Activated CD4-positive, alpha-beta T cell treated with anti-CD3 and anti-CD28 coated beads for 48 hours (primary cell): ENCODE measurements at places on chromosomes 2 and 18.

GRCh38 chr2:38153476-38154135, 77.7 kb upstream of the CYP1B1 start:
- no peak for DNase-seq

GRCh38 chr2:23651187-23652080, 266.5 kb downstream of the KLHL29 start:
- DNase-seq: no peak

GRCh38 chr18:62749389-62749788, 34.0 kb downstream of the PHLPP1 start:
- DNase-seq: no peak

- no peak for DNase-seq
Measured at GRCh38 chr2:237546040-237546875, 20.1 kb upstream of the PRLH start.

- DNase-seq: no peak
Measured at GRCh38 chr2:11389551-11390398, 45.3 kb upstream of the ROCK2 start.

- no peak for DNase-seq
Measured at GRCh38 chr2:62409442-62409841, 96.6 kb downstream of the TMEM17 start.

- no peak for DNase-seq
Measured at GRCh38 chr2:157486596-157487270, 42.8 kb upstream of the CYTIP start.

GRCh38 chr2:26396734-26397298, 4.9 kb upstream of the DRC1 start:
- peak; percentile 63 for DNase-seq

- DNase-seq: no peak
Measured at GRCh38 chr2:101291973-101292372, 16.5 kb downstream of the RNF149 start.

GRCh38 chr2:1024981-1025380, 74.3 kb downstream of the SNTG2 start:
- DNase-seq: no peak

DNA sequence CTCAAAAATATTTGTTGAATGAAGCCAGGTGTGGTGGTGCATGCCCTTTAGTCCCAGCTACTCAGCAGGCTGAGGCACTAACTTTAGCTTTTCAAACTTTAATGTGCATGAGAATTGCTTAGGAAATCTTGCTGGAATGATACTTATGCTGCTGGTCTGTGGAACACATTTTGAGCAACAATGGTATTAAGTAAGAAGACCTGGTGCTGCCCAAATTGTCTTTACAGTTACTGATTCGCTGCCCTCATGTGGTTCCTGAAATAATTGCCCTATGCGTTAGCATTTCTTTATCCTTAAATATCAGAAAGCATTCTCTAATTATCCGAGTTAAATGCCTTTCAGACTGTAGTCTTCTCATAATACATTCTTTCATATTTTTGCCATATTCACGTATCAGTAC, 76.0 kb upstream of the SESTD1 start:
- no peak for DNase-seq

DNA sequence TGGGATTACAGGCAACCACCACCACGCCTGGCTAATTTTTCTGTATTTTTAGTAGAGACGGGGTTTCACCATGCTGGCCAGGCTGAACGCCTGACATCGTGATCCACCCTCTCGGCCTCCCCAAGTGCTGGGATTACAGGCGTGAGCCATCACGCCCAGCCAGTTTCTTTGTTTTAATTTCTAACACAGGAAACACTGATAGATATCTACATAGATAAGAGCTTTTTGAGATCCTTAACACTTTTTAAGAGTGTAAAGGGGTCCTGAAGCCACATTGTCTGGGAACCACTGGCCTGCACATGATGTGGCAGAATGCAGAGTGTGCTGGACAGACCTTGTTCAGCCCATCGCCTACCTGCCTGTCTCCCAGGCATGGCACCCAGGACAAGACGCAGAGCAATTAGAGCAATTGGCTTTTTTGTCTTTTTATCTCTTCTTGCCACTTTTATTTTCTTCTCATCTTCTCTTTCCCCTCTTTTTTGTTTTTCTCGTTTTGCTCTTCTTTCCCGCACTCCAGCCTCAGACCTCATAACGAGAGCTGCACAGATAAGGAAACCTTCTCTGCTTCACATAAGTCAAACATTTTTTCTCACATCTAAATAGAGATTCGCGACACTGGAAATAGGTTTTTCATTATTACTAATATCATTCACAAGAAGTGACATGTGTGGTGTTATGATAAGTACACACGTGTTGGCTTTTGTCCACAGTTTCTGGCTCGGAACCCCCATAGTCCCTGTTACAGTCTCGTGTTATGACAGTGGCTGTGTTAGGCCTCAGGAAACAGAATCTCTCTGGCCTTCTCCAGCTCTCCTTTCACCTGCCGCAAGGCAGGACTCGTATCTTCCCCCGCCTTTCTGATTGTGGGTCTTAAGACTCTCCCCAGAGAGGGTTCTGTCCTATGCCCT, 25.2 kb upstream of the GPR55 start:
- peak; percentile 36 for DNase-seq

- DNase-seq: no peak
Measured at GRCh38 chr2:113198048-113198789, 24.4 kb downstream of the PSD4 start.

GRCh38 chr2:106113361-106113966, 80.6 kb downstream of the UXS1 start:
- DNase-seq: no peak

- no peak for DNase-seq
Measured at GRCh38 chr18:38256366-38256765, 690.8 kb upstream of the CELF4 start.

DNA sequence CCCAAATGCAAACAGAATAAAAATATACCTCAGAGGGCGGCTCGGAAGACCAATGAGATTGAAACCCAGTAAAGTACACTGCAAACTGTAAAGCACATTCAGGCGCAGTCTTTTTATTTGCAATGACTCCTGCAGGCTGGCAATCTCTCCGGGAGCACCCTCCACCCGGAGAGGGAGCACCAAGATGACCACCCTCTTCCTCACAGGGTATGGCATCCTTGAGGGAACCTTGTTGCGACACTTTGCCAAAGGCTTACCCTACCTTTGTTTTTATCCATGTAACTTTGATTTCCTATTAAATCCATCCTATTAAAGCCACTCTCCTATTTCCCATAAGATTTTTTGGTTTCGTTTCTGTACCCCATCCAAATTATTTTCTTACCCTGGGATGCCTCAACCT, 16.2 kb downstream of the CHST10 start:
- no peak for DNase-seq

DNA sequence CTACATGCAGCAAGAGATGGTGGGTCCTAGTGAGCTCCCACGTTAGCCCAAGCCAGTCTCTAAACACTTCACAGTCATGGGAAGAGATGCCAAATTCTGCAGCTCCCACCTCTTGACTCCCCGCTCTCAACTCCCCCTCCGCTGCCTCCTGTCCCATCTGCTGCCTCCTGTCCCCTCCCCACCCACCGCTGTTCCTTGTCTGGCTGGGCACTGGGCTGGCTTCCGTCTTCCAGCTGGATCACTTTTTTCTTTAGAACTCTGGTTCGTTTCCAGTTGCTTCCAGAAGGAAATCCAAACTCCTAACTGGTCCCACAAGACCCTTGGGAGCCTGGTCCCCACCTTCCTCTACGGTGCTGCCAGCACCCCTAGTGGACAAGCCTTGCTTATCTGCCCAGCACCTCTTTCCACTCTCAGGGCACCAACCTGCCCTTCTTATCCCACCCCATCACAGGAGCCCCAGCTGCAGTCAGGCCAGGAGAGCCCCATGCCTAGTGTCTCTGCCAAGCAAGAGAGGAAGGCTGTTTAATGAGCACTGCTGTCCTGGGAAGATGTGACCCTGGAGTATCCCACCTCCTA, 12.1 kb upstream of the TWIST2 start:
- no peak for DNase-seq

- DNase-seq: no peak
Measured at GRCh38 chr2:96100893-96101304, 15.5 kb downstream of the ADRA2B start.

GRCh38 chr2:63899639-63900038, 57.9 kb downstream of the UGP2 start:
- no peak for DNase-seq

DNA sequence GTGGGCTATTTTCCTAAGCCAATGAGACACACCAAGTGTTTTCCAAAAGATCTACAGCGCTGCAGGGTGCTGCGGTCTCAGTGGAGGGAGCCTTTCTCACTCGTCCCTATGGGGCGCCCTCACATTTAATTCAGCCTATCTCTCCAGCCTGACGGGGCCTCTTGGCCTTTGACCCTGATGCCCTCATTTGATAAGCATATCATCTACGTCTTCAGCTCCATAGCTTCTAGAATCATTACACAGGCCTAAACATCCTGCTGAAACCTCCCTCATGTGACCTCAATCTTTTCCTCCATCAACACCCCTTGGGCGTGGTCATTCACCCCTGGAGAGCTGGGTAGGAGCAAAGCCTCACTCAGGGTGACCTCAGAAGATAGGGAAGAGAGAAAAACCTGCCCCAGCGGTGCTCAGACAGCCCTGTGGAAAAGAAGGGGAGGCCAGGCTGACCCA, 57.4 kb downstream of the CYP26B1 start:
- DNase-seq: no peak

GRCh38 chr18:32544088-32544487, 73.4 kb upstream of the GAREM1 start:
- no peak for DNase-seq

DNA sequence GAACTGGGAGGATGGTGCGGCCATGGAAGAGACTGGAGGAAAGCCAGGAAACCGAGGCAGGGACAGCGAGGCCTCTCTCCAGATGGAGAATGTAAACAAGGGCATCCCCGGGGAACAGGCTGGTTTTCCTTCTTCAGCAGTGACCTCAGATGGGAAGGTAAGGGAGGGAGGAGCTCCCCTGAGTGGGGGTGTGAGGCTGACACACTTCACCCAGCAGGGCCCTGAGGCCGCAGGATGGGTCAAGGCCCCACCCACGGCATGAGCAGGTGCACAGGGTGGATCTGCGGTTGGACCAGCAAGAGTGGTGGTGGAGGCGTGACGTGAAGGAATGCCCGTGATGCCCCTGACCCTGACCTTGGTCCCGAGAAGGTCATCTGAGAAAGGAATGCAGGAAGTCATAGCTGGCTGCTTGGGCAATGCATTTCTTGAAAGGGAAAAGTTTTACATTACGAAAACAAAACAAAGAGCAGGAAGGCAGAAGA, 48.1 kb downstream of the ADCY3 start:
- no peak for DNase-seq

DNA sequence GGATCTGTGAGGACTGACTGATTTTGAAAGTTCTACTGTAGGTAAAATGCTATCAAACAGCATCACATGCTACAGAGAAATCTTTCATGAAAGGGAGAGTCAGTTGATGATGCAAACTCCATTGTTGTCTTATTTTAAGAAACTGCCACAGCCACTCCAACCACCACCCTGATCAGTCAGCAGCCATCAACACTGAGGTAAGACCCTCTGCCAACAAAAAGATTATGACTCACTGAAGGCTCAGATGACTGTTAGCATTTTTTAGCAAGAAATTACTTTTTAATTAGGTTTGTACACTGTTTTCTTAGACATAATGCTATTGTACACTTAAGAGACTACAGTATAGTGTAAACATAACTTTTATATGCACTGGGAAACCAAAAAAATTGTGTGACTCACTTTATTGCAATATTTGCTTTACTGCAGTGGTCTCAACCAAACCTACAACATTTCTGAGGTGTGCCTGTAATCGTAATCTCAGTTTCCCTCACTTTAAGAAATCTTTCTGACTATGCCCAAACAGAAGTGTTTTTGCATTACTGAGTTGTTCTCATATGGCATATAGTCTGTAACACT, 42.8 kb downstream of the METTL8 start:
- DNase-seq: peak; percentile 38

DNA sequence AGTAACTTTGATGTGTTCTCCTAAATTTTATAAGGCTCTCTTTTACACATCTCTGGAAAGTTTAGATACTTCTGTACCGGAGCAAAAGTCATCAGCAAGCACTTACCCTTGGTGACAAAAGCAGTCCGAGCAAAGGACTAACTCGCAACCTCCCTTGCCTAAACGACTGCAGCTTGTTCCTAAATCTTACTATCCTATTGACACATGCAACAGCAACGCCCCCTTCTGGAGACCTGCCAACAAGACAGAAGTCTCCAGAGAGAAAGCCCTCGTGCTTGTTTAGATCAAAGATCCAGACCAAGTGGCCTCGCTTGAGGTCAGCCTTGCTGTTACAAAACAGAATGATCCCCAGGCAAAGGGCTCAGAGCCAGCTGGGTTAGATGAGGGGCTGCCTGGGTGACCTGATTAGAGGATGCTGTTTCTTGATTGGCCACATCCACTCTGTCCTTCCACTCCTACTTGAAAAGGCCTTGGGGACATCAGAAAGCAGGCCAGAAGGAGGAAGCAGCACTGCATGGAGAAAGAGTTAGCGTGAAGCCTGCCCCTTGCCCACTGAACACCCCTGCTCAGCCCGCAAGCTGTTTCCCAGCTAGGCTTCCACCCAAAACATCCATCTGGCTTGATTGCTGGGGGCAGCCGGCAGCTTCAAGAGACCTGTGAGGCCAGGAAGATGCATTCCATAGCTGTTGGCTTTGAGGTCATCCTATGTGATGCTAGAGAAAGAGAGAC, 94.3 kb downstream of the HNRNPLL start:
- DNase-seq: peak; percentile 90

GRCh38 chr2:18980104-18980785, 378.2 kb downstream of the OSR1 start:
- DNase-seq: no peak

- DNase-seq: no peak
Measured at GRCh38 chr2:71720596-71721361, 267.4 kb downstream of the DYSF start.

- DNase-seq: no peak
Measured at GRCh38 chr2:219595256-219595655, 2.4 kb upstream of the STK11IP start.

GRCh38 chr18:48693006-48693405, 154.2 kb downstream of the CTIF start:
- DNase-seq: no peak

DNA sequence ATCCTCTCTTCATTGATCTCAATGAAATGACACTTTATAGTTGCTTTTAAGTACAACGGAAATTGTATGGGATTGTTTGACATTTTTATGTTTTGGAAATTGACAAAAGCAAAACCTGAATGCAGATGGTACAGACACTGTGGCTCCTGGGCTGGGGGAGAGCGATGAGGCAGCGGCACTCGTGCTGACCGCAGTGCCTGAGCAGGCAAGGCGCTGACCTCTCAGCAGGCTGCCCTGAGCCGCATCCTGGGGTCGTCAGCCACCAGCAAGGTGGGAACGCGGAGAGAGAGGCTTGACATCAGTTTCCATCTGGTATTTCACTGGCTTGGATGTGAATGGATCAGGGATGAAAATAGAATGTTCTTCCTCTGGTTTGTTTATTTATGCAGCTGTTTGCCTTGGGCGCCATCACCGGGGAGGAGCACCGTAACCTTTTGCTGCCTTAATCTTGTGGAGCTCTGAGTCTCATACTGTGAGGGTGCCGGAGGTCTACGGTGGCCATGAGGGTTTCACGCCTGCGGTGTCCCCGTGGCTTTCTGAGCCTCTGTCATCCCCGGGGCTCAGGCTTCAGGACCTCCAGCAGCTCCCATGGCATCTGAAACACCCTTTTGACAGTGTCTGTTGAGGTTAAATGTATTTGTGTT, 94.8 kb upstream of the TPO start:
- DNase-seq: no peak

- DNase-seq: no peak
Measured at GRCh38 chr2:85992611-85993010, 103.8 kb upstream of the ST3GAL5 start.
